ENCODE measurements at places on chromosomes 7 and 10. TPM values are rescaled to one million over a fixed set of nuclear protein-coding genes. Genes with fewer than 3 reads are reported as not detected.

Gene MYH16
- polyA plus RNA-seq, result not detected

Gene AMZ1
- polyA plus RNA-seq, result 0.59 TPM

Gene UPK3BL1
- 16.1 TPM for polyA plus RNA-seq

- no peak for DNase-seq
Measured at GRCh38 chr10:30977385-30977784, 54.3 kb downstream of the ZNF438 start.

DNA sequence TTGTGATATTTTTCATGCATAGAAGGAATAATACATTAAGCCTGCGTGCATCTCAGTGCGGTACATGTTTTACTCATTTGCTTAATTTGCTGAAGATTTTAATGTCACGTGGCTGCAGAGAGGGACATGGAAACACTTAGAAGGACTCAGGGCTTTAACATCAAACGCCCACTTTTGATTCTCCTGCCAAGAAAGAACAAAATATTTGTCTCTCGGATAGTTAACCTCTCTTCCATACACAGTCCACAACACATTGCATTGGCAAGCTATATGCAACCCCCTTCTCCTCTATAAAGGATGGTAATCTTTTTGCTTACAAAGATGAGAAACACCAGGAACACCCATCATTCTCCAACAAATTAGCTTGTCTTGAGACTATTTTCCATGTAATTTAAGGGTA lies 148.0 kb upstream of the NRP1 start:
- DNase-seq, result no peak

DNA sequence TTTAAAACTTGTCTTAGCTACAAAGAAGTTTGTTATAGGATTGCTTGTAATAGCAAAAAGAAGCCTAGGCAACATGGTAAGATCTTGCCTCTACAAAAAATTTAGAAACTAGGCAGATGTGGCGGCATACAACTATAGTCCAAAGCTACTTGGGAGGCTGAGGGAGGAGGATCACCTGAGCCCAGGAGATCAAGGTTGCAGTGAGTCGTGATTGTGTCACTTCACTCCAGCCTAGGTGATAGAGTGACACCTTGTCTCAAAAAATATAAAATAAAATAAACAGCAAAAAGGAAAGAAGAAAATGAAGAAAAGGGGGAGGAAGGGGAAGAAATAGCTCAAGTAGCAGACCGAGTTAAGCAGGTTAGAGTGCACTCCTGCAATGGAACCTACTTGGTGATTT lies 47.0 kb upstream of the MPP7 start:
- no peak for DNase-seq

- no peak for DNase-seq
Measured at GRCh38 chr10:35498693-35499092, 106.4 kb upstream of the GJD4 start.

- peak; percentile 7 for DNase-seq
Measured at GRCh38 chr10:75107756-75108683, 3.4 kb upstream of the SAMD8 start.

All from H1 (cell line).